Activated CD4-positive, alpha-beta memory T cell treated with anti-CD3 and anti-CD28 coated beads, Interleukin-2, amount 10 ng/mL, durations not matched to agents 7 days and 5 days (primary cell): ENCODE measurements at places on chromosomes 6 and 20. TPM values are rescaled to one million over a fixed set of nuclear protein-coding genes. Genes with fewer than 3 reads are reported as not detected.

The SLC52A3 gene
- not detected for total RNA-seq

The MEI4 gene
- not detected for total RNA-seq

The TOP1 gene
- total RNA-seq, result 68.0 TPM

The BMP7 gene
- total RNA-seq, result not detected

The CRISP2 gene
- total RNA-seq, result not detected

The APOM gene
- 2.9 TPM for total RNA-seq

The RIMS4 gene
- total RNA-seq, result not detected

The TGM3 gene
- total RNA-seq, result not detected
